ENCODE measurements at places on chromosomes 6 and 20. TPM values are rescaled to one million over a fixed set of nuclear protein-coding genes. Genes with fewer than 3 reads are reported as not detected.

TMEM63B gene
- 11.6 TPM for total RNA-seq

FAM83B gene
- not detected for total RNA-seq

FOXC1 gene
- total RNA-seq: not detected

OR2B6 gene
- total RNA-seq: not detected

STXBP5 gene
- total RNA-seq: 22.6 TPM

NOTCH4 gene
- 0.61 TPM for total RNA-seq

ZNF831 gene
- 10.2 TPM for total RNA-seq
